GM12891 (cell line): ENCODE measurements at places on chromosomes 2 and 18.
A peak's percentile ranks its signal among the peaks of the same experiment; 100 is the strongest.

DNA sequence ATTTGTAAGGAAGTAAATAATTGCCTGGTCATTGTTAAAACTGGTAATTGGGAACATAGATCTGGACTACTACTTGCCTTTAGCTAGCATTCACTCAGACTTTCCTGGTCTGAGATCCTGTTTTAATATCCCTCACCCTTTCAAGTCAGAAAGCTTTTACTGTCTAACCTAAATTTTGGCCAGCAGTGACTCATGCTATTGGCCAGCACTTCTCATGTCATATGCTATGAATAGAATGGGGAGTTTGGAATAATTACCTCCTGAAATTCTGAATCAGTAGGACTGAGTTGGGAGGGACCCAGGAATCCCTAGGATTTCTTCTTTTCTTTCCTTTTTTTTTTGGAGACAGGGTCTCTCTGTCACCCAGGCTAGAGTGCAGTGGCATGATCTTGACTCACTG lies 19.3 kb downstream of the STK36 start:
- DNase-seq, result no peak

GRCh38 chr2:156896294-156896693 lies 361.2 kb upstream of the GALNT5 start:
- DNase-seq, result no peak

DNA sequence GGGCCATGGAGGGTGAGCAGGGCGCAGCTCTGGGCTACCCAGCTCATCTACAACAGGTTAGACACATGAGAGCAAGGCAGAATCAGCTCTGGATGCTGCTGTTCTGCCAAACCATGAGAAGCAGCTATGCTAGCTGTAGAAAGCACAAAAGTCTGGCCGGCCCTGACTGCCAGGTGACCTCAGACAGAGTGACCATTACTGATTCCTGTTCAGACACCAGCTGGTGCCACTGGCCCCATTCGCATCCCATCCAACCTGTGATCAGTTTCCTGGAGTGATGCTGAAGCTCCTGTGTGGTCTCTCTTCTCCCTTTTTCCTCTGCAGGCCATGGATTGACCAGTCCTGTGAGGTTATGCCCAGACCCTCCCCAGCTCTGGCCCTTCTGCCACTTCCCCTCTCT lies 14.3 kb downstream of the RBMS1 start:
- no peak for DNase-seq

DNA sequence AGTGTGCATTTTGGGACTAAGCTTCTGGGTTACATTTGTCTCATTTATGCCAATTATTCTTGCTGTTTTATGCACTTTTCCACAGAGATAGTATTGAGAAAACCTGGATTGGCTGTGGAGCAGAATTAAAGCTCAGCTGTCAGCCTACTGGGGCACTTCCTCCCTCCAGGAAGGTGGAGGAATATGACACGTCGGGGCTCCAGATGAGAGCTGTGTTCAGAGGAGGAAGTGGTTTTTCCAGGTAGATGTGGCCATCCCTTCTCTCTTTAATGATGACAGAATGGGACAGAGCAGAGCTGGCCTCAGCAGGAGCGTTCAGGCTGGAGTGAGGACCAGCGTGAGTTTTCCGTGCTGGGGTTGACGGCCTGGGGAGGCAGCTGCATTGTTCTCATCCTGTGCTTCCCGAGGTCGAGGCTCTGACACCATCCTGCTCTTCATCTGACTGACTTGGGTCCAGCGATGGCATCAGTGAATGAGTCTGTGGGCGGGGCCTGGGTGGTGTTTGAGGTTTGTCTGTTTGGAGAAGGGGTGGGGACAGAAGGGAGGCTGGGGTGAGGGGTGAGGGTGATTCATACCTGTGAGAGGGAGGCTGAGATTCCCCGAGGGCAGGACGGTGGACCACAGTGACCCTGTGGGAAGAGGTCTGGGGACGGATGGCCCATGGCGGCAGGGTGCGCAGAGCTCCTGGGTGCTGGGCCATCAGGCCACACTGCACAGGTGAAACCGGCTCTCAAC lies 207.0 kb downstream of the LDLRAD4 start:
- DNase-seq, result no peak

- DNase-seq, result no peak
Observed at GRCh38 chr2:140695155-140695554, 1435.7 kb downstream of the LRP1B start.

- no peak for DNase-seq
Observed at GRCh38 chr2:224278531-224278930, 123.4 kb downstream of the FAM124B start.

DNA sequence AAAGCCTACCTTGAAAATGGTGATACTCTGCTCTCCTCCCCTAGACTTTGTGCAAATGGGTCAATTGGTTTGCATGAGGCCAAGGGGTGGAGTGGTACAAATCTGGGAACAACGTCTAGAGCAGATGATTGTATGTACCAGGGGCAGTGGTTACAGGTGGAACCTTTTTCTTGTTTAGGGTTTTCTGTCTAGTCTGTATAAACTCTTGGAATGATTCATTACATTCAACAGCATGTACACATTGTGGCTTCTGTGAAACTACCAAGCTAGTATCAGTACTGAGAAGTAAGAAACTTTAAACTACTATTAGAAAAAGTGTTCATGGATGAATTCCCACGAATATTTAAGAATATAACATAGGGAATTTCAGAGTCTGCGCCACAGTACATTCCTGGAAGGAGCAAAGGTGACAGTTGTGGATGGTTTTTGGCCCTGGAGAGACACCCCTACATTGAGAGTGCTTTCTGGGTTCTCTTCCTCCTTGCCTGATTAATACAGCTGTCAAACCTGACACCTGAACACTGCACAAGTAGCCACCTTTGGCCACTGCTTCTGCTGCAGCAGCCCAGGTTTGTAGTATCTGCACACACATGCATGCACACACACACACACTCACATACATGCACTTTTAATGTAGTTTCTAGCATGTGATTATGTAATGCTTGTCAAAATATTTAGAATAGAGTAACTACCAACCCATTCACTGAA lies 30.0 kb downstream of the CFAP221 start:
- DNase-seq, result no peak

DNA sequence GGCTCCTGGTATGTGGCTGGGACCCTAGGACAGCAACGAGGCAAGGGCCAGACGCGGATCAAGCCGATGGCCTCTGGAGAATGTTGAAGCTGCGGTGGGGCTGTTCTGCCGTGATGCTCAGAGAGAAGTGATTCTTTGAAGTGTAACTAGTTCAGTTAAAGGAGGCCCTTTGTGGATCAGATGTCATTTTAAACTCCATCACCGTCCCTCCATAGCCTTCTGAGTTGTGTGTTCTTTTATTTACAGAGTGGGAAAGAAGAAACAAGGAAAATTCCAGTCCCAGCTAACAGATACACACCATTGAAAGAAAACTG lies 403 bp downstream of the PNO1 start:
- no peak for DNase-seq

GRCh38 chr2:175729049-175729706 lies 272.9 kb downstream of the LNPK start:
- DNase-seq, result no peak

DNA sequence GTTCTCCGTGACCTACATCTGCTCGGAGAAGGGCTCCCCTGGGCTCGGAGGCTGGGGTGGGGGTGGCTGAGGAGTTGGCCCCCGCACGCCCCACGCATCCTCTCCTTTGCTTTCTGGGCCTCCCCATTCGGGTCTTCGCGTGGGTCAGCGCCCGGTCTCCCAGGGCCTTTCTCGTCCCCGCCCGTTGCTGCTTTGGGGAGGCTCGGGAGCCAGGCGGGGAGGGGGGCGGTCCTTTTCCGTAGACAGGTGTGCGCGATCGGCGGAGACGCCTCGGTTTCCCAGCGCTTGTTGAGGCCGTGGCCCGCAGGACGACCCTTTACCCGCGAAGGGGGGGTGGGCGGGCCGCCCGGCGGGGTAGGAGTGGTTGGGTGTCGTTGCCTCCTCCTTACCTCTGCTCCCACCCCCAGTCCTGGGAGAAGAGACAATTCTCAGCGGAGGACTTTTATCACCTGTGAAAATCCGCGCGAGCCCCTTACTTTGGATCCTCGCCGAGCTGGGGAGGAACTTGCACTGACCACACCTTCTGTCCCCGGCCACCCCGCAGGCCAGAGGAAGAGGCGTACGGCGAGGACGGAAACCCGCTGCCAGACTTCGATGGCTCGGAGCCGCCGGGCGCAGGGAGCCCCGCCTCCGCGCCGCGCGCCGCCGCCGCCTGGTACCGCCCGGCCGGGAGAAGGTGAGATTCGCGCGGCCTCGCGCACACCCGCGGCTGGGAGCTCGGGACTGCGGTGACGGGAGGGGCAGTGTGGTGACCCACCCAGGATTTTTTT lies 2.6 kb downstream of the ADCYAP1 start:
- peak; percentile 25 for DNase-seq

DNA sequence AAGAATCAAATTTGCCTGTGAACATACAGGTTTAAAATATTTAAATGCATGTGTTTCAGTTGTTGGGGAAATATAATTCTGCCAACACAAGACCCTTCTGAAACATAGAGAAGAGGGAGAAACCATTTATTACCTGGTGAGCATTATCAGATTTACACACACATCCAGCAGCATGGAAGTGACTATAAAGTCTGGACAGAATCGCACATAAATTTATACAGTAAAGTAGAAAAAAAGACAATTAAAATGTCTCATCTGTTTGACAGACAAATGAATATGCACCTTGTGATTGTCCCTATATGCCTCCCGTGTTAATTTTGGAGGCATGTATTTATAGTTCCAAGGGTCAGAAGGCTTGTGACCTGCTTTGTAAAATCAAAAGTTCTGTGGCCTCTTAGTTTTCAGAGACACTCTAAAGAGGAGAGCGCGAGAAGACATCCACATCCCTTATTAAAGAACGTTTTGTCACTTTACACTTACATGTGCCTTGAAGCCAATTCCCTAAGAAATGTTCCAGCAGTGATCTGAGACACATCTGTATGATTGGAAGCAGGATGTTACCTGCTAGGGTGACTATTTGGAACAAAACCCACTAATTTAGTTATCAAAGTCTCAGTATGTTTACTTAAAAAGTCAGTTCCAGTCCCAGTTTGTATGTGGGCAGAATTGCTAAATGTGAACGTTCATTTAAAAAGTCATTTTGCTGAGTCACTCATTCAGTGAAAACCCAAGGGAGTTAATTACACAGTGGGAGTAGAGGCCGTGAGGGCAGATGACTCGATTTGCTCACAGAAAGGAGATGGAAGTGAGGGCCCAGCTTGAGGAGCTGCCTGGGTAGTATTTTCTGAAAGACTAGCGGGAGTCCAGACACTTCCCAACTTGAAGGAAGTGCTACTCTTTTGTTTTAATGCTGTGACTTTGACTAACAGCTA lies 527.6 kb upstream of the MEX3C start:
- DNase-seq, result no peak

DNA sequence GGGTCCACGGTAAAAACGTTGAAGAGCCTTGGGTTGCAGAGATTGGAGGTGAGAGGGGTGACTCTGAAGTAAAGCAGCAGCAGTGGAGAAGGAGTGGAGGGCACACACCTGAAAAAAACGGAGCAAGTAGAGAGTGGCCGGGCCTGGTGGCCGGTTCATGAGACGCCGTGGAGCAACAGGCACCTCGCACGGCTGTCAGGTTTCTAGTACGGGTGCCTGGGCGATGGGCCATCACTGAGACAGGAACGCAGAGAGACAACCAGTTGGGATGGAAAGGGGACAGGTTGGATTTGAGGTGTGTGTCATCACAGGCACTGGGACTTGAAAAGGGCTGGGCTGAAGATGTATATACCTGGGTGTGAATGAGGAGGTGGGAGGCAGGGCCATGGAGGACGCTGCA lies 104.2 kb downstream of the MTCL1 start:
- DNase-seq, result no peak

DNA sequence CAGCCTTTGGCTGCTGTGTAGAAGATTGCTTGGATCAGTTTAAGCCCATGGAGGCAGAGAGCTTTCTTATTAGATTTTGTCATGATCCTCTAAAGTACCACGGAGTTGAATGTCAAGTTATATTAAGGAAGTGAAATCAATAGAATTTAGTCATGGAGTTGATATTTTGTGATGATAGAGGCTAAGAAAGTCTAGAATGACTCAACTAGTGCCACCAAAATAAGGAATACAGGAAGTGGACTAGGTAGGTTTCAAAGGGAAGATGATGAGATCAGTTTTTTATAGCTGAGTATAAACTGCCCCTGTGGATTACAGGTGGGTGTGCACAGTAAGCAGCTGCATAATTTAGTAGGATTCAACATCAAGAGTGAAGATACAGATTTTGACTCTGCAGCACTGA lies 25.2 kb downstream of the FBXO36 start:
- no peak for DNase-seq

DNA sequence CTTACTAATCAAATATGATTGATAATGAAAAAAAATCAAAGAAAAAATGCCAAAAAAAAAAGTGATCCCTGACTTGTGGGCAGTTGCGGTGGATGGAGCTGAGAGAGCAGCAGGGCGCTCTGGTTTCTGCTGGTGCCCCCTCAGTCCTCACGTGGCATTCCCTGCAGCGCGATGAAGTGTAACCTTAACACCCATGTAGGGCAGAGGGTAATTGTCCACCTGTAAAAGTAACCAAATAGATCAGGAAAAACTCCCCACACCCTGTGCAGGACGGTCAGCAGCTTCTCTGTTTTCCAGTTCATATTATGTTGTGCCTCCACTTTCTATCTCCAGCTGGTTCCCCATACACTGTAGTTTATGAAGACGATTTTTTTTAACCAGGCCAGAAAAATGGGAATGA lies 25.0 kb downstream of the COA5 start:
- no peak for DNase-seq

- no peak for DNase-seq
Observed at GRCh38 chr2:149042881-149043280, 4.4 kb downstream of the LYPD6B start.

DNA sequence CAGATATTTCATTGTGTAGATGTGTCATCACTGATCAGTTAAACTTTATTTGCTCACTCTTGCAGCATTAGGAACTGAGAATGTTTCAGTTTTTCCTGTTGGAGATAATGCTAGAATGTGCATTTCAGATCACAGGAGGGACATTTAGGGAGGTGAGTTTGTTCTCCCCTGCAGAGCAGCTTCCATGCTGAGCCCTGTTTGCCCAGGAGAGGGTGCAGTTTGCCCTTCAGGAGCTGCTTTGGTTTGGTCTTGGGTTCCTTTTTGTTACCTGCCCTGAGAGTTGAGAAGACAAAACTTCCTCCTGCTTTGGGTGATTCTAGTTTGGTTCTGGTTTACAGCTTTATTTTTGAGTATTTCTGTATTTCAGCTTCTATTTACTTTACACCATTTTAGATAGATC lies 49.9 kb downstream of the DGKD start:
- no peak for DNase-seq

- no peak for DNase-seq
Observed at GRCh38 chr18:62576845-62577512, 54.2 kb downstream of the ZCCHC2 start.

- DNase-seq, result no peak
Observed at GRCh38 chr2:214713080-214713830, 96.2 kb downstream of the BARD1 start.

- no peak for DNase-seq
Observed at GRCh38 chr2:241155936-241156335, 5.7 kb downstream of the PPP1R7 start.
